RPMI8226 (cell line): ENCODE measurements at places on chromosomes 16 and 17.

- DNase-seq: no peak
Observed at GRCh38 chr17:17511293-17511741, 15.1 kb upstream of the RASD1 start.

GRCh38 chr17:18920911-18921441, 31.0 kb upstream of the SLC5A10 start:
- peak; percentile 58 for DNase-seq

DNA sequence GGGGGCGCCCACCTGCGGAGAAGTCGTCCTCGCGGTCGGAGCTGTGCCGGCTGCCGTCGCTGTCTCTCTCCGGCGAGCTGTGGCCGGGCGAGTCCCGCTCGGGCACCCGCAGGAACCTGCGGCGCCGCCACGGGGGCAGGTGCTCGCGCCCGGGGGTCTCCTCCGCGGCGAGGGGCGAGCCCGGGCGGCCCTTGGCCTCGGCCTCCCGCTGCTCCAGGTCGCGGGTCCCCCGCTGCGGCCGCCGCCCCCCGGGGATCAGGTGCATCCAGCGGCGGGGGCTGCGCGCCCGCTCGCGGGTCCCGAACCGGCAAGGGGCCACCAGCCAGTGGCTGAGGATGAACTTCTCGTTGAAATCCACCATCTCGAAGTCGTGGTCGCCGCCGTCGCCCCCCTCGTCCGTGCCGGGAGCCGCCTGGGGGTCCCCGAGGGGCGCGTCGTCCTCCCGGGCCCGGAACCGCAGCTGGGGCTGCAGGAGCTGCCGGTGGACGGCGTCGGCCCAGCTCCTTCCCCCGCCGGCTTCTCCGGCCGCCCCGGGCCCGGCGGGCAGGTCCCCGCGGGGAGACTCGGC, 41.4 kb upstream of the BHLHA9 start:
- DNase-seq: peak; percentile 14

DNA sequence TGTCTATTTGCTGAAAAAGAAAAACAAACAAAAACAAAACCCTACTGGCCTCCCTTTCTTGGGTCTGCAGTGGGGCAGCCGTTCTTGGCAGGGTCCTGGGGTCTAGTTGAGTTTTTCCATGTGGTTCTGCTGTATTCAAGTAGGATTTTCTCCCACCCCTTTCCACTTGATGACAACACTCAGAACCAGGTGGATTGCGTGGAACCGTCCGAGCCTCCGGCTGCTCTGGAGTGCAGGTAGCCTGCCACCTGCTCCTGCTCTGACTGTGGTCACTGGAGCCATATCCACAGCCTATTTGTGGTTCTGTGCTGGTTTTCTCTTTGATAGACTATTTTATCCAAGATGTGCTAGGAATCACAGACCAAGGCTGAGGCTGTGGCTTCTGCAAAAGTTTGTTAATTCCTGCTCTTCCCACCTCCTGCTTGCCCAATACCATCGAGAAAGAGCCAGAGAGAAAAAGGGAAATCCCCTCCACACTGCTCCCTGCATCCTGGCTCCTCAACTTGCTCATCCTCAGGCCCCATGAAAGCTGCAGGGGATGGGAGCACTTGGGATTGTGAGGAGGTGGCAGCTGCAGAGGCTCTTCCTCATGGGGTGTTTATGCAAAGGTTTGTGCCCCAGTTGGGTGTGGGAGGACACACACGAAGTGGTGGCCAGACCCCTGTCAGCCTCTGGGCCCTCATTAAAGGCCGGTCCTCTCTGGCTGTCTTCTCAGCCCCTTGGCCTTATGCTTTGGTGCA, 377.8 kb upstream of the TNRC6C start:
- DNase-seq: no peak

GRCh38 chr17:6654841-6655731, 3.5 kb downstream of the C17orf100 start:
- no peak for DNase-seq

- DNase-seq: peak; percentile 94
Observed at GRCh38 chr17:29148790-29149430, 31.3 kb downstream of the MYO18A start.

GRCh38 chr17:56658648-56659047, 65.1 kb downstream of the NOG start:
- DNase-seq: no peak

GRCh38 chr17:41163828-41164227, 3.3 kb upstream of the KRTAP4-4 start:
- no peak for DNase-seq

DNA sequence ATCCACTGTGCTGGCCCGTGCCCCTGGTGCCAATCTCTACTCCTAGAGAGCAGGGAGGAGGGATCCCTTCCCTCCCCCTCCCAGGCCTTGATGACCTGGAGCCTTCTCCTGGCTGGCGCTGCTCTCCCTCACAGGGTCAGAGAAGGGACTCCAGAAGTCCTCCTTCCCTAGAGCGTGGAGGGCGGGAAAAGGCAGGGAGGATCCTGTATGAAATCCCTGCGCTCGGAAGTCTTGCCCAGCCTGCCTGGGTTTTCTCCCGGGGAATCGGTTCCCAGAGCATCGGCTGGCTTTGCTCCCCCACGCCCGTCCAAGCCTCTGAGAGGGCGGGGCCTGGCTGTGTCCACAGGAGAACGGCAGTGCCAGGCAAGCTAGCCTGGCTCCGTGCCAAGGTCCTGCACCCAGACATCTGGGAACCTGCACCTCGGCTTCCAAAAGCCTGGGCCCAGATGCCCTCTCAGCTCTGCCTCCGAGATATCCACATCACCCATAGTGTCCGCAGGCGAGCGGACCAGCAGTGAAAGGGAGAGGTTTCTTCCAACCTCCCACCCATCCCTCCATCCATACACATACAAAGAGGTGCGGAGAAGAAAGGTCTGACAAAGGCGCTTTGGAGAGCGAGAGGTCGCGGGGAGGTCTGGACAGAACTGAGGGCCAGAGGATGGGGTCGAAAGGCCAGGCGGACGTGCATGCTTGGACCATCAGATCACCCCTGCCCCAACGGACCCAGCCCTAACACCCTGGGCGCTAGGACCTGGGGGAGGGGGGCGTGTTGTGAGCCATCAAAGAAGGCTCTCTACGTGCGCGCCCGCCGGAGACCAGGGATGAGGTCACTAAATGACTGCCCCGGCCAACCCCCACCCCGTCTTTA, 1.1 kb downstream of the MPP2 start:
- DNase-seq: peak; percentile 32

GRCh38 chr17:42240201-42240600, 36.0 kb downstream of the STAT5B start:
- no peak for DNase-seq

- no peak for DNase-seq
Observed at GRCh38 chr16:11429123-11429522, 83.9 kb downstream of the RMI2 start.
